Stimulated activated CD4-positive, alpha-beta T cell treated with anti-CD3 and anti-CD28 coated beads, Interleukin-2, amount 100 ng/mL, for 48 hours (primary cell): ENCODE measurements at places on chromosomes 1 and 21.

- no peak for DNase-seq
Measured at GRCh38 chr1:226627924-226628611, 79.5 kb downstream of the STUM start.

GRCh38 chr1:22176258-22176657, 33.4 kb upstream of the WNT4 start:
- peak; percentile 15 for DNase-seq

GRCh38 chr1:232306269-232306961, 323.5 kb downstream of the SIPA1L2 start:
- DNase-seq = no peak

DNA sequence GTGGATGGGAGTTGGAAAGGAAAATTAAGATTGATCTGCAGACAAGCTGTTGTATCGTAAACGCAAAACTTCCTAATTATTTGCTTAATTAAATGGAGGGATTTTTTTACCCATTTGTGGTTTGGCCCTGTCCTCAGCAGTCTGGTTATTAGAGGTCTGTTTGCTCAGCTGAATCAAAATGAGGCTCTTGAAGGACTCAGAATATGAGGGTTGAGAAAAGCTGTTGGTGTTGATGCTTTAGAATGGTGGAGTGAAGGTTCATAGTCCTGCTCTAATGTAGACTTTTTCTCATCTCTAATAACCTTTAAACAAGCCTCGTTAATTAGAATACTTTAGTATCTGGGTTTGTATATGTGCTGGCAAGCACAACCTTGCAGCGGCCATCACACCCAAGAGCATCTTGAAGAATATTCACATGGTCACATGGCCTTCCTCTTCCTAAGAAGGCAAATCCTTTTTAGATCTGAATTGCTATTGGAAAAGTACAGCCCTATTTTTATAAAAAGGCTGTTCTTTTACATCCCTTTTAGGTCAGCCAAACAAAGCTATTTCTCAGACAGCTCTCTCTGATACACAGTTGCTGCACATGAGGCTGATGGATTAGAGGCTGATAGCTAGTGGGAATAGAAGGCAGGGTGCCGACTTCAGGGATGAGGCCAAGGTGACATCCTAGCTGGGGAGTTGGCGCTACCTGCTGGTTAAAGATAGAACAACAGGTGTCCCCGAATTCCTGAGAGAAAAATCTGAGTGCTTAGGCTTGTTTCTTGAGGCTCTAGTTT, 53.8 kb downstream of the MACF1 start:
- peak; percentile 71 for DNase-seq

DNA sequence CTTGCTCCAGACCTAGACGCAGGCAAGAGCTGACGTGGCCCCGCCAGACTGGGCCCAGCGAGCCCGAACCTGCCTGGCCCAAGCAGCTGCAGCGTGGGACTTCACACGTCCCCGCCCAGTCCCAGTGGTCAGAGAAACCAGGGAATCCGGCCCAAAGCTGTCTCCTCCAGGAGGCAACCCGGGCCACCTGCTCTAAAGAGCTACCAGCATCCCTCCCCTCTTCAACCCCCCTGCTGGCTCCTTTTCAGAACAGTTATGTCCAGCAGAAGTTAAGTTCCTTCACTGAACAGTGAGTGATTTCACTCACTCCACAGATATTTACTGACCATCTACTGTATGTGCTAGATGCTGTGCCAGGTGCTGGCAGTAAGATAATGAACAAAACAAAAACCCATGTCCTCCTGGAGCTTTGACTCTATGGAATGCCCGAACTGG, 2.1 kb upstream of the EFNA1 start:
- DNase-seq = no peak

- DNase-seq = no peak
Measured at GRCh38 chr21:30717105-30717504, 1.5 kb downstream of the KRTAP21-3 start.

DNA sequence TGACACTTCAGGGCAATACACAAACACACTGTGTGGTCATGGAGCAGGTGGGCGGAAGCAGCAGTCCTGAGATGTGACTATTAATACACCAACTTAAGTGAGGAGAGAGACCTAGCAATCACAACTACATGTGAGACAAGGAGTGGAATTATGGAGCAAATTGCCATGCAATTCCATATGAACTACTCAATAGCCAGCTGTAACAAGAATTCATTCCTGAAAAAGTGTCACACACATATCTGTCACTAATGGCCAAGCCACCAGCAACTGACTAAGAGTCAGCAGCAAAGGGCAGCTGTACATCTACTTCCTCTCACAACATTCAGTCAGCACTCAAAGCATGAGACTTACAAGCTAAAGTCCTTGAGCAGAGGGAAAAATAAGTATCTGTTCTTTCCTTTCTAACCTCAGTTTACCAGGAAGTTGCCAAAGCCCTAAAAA, 46.2 kb downstream of the GPR3 start:
- no peak for DNase-seq

DNA sequence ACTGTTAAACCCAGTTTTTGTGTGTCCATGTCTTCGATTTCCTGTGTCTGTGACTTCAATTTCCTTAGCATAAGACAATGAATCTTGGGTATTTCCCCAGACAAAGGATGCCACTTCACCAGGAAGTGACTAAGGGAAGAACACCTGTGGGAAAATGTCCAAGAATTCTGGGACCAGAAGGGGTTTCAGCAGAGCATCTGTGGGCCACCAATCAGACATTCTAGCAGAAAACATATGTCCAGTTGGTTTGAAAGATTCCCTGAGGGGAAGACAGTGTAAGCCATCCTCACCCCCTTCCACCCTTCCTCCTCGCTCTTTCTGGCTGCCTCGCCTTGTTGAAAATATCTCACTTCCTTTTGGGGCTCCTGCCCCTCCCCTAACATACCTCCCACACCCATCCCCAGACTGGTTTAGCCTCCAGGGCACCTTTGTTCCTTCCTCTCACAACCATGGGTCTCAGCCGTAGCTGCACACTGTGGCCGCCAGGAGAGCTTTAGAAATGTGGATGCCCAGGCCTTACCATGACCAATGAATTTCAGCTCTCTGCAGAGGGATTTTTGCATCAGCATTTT, 25.5 kb upstream of the IFNAR1 start:
- DNase-seq = peak; percentile 30

GRCh38 chr1:169090900-169091311, 15.6 kb upstream of the ATP1B1 start:
- DNase-seq = no peak

DNA sequence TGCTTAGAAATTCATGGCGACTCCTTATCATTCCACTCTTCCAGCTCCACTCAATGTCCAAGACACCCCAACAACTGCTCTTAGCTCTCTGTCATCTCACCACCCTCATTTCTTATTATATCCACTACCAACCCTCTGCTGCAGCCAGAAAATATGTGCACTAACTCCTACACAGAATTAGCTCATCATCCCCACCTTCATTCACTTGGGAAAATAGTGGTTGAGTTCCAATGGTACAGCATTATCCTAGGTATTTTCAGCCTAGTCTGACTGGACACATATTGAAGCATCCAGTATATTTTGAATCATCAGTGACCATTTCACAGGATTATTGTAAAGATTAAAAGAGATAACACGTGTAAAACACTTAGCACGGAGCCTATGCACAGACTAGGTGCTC, 16.7 kb upstream of the VSIG8 start:
- DNase-seq = no peak

GRCh38 chr21:42149656-42150473, 69.1 kb upstream of the ABCG1 start:
- no peak for DNase-seq

GRCh38 chr21:34894401-34894800, 154.7 kb downstream of the RUNX1 start:
- DNase-seq = no peak

GRCh38 chr1:15152318-15153183, 996 bp upstream of the TMEM51 start:
- no peak for DNase-seq

DNA sequence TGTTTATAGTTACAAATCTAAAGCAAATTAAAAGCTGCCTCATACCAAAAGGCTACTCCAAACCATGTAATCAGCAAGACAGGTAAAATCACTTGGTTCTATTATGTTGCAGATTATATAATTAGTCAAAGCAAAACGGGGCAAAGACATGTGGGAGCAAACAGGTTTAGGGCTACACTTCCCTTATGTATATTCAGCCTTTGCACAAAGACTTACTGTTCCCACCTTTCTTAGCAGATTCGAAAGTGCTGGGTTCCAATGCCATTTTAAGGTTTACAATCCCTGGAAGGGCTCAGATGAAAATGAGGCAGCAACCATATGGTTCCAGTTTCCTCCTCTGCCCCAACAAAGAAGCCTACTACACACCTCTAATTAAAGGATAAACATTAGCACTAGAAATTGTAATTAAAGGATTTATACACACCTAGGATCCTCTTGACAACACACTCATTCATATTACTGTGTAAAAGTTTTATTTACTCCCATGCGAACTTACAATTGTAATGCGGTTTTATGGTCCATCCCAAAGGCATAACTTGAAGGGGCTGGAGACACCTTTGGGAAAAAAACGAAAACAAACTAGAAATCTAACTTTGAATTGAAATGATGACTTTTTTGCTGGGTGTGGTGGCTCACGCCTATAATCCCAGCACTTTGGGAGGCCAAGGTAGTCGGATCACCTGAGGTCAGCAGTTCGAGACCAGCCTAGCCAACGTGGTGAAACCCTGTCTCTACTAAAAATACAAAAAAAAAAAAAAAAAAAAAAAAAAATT, 117.3 kb upstream of the PKN2 start:
- no peak for DNase-seq

GRCh38 chr1:160577671-160578070, 1.6 kb downstream of the CD84 start:
- no peak for DNase-seq

DNA sequence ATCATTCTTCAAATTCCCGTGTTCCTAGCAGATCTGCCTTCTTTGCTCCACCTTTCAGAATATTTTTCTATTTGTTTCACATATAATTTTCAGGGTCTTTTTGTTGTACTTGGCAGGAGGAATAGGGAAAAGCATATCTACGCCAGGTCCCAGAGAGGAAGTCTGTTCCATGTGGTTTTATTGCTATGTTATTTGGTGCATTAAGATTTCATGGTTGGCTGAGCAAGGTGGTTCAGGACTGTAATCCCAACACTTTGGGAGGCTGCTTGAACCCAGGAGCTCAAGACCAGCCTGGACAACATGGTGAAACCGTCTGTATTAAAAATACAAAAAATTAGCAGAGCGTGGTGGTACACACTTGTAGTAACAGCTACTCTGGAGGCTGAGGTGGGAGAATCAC, 36.1 kb downstream of the COL6A1 start:
- no peak for DNase-seq

- no peak for DNase-seq
Measured at GRCh38 chr1:41533016-41533730, 48.7 kb upstream of the EDN2 start.

GRCh38 chr1:9892563-9893528, 17.2 kb downstream of the CTNNBIP1 start:
- DNase-seq = no peak

DNA sequence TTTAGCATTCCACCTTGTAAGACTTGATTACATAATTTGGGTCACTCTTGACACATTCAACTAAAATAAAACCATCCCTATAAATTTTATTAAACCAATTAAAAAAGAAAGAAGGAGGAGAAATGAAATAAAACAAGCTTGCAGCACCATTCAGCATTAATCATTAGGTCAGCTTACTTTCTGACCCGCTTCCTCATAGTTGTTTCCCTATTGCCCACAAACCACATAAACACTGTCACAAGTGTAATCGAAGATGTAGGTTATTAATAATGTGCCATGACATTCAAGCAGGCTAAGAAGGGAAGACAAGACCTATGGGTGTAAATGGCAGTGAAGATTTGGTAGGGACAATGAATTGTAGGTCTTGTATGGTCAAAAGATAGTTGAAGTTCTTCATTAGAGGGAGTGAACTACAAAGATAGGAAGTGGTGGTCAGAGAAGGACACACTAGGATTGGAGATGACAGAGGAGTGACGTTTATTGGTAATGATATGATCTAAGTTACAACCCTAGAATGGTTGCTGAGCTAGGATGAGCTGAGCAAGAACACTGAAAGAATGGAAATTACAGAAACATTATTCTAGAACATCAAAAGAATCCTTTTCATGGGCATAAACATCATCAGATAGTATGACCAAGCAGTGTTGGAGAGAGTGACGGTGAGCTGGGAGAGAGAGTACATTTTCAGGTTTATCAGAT, 231.5 kb downstream of the KCNT2 start:
- DNase-seq = no peak

DNA sequence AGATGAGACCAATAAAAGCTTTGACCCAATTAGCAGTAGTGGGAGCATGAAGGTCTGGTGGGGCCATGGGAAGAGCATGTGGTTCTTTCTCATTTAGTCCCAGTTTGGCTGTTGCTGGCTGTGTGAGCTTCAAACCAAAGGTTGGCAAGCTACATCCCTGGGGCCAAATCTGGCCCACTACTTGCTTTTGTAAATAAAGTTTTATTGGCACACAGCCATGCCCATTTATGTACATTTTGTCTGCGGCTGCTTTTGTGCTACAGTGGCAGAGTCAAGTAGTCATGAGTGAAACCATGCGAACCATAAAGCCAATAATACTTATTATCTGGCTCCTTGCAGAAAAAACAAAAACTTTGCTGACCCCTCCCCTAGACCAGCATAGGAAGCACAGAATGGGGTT, 196.9 kb downstream of the PRDM2 start:
- DNase-seq = no peak

DNA sequence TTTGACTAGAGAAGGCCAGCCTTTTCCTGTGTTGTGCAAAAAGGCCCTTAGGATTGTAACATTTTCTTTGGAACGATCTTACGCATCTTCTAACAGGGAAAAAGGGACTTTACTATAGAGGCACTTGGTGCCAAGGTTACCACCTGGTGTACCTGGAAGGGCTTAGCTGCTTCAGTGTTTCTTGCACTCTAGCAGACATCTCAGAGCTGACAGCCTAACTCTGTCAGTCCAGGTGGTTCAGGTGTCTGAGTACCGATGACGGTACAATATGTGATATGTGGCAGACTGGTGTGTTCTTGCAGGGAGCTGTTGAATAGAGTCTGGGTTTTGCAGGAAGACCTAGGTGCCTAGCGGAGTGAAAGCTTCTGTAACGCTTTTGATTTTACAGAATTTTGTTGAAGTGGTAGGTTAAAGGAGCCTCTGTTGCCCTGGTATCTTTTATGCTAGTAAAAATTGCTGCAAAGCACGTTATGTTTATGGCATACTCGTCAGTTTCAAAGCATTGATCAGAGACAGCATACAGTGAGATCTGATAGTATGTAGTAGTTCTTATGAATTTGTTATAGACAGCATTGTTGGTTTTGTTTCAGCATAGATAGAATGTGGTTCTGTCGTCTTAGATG, 1.4 kb downstream of the MAGI3 start:
- DNase-seq = no peak
